Activated naive CD4-positive, alpha-beta T cell (primary cell): ENCODE measurements at places on chromosomes 12 and 14.

GRCh38 chr12:64891629-64892028 is 67.2 kb downstream of the TBC1D30 start:
- DNase-seq, result no peak

GRCh38 chr12:61915420-61915819 is 344.8 kb upstream of the USP15 start:
- DNase-seq, result no peak

GRCh38 chr12:11853126-11853525 is 203.7 kb downstream of the ETV6 start:
- DNase-seq, result no peak

GRCh38 chr14:101475456-101476257 is 85.6 kb upstream of the DIO3 start:
- no peak for DNase-seq

DNA sequence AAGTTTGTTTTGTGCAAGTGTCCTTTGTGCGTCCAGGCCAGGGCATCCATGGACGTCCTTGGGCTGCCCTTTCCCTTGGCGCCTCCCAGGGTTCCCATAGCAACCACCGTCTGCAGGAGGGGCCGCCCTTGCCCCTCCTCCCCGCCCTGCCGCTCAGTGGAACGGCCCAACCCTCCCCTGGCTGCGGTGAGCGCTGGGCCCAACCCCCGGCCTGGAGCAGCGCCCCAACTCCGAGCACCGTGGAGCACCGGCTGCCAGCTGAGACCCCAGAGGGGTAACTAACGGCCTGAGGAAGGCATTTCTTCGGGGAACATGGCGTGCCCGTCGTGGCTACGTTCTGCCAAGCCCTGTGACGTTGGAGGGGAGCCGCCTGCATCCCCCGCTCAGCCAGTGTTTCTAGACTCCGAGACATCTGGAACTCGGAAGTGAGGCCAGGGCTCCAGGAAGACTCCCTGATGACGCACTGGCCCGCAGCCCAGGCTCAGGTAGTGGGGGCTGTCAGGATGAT is 5.3 kb upstream of the ACACB start:
- no peak for DNase-seq

DNA sequence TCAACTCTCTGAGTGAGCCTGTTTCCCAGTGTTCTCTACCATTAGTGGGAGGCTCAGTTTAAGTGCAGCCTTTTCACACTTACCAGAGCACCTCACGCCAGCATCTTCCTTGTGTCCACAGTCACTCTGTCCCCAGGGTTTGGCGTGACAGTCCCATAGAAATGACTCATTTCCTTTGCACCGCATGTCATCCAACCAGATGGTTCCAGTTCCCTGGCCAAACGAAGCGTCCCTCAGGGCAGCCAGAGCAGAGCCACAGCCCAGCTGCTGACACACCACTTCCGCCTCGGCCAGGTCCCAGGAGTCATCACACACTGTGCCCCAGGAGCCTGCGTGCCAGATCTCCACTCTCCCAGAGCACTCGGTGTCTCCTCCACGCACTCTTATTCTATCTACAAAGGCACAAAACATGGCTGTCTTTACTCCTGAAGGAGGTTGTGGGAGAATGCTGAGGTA is 65.4 kb downstream of the ACSM4 start:
- DNase-seq, result no peak

GRCh38 chr12:77888611-77889010 is 57.9 kb downstream of the NAV3 start:
- no peak for DNase-seq

DNA sequence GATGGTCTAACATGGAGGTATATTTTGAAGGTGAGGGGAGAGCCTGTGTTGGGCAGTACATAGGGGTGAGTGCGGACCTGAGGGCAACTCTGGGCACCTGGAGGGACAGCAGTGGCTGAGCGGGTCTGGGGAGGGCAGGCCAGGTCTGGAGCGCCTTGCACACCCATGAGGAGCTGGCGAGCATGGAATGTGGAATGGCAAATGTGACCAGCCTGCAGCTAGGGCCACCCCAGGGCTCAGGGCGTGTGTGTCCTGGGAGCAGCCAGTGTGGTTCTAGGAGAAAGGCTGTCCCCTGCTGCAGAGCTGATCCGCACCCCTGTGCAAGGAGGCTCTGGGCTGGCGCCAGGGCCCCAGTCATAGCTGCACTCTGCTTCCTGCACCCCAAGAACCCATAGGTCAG is 24.5 kb downstream of the BCL7A start:
- no peak for DNase-seq

DNA sequence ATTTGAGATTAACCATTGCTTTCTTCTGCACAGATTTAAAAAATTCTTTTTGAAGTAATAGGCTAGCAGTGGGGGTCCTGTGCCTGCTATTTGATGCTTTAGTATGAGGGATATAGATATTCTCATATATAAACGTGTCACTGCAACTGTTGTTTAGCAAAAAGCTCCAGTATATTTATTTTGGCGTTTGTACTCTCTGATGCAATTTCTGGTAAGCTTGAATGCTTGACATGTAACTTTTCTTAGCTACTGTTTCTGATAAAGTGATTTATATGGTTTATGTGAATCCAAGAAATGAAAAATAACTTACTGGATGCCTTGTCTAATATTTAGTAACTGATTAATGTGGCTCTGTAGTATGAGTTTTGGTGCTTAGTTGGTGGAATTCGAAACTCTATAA is 77.1 kb downstream of the TTLL5 start:
- DNase-seq, result no peak

GRCh38 chr14:72554994-72555608 is 338.8 kb downstream of the DPF3 start:
- no peak for DNase-seq
